ENCODE measurements at places on chromosomes 11 and 22.

GRCh38 chr11:107695446-107695845 is 16.4 kb downstream of the SLN start:
- no peak for DNase-seq

GRCh38 chr22:41831383-41831782 is 1.5 kb upstream of the SREBF2 start:
- DNase-seq, result no peak

DNA sequence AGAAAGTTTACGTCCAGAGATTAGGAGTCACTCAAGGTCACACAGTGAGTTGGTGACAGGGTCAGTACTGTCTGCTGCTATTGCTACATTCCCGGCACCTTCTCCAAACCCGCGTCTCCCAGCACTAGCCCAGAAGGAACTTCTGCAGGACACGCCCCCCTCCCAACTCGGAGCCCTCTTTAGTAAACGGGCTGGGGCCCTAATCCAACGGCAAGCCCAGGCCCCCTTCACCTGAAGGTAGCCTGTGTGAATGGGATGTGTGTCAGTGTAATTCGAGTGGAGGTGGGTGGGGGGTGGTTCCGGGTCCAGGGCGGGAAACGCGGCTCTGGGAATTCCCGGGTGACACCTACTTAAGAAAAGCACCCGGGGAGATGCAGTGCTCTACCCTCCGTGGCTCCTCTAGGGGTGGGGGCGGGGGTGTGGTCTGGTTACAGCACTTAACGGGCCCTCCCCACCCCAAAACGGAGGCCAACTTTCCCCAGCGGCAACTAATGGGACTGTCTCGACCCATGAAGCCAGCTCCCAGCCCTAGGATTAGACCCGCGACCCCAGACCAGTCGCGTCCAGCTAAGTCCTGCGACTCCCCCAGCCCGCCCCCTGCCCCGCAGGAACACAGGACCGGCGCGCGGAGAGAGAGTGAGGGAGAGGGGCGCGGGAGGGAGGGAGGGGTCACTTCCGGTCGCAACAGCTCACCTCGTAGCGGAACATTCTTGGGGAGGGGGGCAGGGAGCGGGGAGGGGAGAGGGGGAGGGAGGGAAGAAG is 468 bp downstream of the PATL1 start:
- DNase-seq, result peak; percentile 77

DNA sequence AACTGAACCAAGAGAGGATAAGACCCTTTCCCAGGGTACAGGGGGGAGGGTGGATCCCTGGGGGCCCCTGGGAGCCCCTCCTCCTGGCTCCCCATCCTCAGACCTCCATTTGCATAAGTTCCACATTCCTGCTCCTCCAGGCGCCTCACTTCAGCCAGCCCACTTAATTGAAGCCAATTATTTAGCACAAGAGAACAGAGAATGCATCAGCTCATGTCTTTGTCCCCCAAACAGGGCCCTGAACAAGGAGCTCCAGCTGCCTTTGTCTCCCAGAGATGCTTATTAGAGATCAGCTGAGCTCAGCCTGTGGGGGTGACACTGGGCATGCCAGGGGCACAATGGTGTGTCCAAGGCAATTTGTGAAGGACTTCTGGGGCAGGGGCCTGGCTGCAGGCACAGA is 89.9 kb upstream of the PRDM11 start:
- DNase-seq, result no peak

- DNase-seq, result no peak
These were observed 10.2 kb downstream of the SCUBE2 start for GRCh38 chr11:9081153-9081552.
